ENCODE measurements at places on chromosomes 12 and 14.

DNA sequence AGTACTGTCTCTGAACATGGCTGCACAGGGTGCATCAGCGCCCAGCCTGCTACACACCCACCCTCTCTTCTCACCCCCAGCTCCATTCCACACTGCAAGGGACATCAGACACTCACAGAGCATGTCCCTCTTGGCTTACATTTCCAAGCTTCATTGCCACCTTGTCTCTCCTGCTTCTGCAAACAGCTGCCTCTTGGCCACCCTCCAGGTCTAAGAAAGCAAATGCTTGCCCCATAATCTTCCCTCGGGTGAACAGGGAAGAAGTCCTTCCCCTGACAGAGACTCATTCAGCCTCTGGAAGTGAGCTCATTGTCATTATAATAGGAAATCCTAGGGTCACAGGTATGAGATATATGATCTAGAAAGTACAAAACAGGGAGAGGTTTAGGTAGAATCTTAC lies 505.2 kb downstream of the RMST start:
- DNase-seq, result no peak

- DNase-seq, result no peak
Measured at GRCh38 chr12:71085575-71085974, 72.2 kb downstream of the TSPAN8 start.

- DNase-seq, result no peak
Measured at GRCh38 chr14:102095871-102096568, 9.2 kb upstream of the HSP90AA1 start.

- DNase-seq, result no peak
Measured at GRCh38 chr12:56374726-56375597, 12.3 kb upstream of the APOF start.

DNA sequence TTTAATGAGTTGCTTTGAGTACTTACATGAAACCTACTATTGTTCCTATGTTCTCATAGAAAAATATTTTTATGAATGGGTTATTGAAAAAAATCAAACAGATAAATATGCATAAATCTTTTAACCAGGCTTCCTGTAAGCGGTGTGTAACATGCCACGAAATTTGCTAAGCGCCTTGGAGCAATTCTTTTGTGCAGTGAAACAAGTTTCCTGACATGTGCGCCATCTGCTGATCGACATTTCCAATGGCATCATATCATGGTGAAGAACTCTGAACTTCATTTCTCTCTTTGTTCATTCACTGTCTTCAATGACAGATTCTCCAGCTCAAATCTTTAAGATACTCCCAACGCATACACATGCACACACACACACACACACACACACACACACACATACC lies 145.6 kb upstream of the NAV3 start:
- DNase-seq, result peak; percentile 57
